ENCODE measurements at places on chromosomes 16 and 17.
A peak's percentile ranks its signal among the peaks of the same experiment; 100 is the strongest.

DNA sequence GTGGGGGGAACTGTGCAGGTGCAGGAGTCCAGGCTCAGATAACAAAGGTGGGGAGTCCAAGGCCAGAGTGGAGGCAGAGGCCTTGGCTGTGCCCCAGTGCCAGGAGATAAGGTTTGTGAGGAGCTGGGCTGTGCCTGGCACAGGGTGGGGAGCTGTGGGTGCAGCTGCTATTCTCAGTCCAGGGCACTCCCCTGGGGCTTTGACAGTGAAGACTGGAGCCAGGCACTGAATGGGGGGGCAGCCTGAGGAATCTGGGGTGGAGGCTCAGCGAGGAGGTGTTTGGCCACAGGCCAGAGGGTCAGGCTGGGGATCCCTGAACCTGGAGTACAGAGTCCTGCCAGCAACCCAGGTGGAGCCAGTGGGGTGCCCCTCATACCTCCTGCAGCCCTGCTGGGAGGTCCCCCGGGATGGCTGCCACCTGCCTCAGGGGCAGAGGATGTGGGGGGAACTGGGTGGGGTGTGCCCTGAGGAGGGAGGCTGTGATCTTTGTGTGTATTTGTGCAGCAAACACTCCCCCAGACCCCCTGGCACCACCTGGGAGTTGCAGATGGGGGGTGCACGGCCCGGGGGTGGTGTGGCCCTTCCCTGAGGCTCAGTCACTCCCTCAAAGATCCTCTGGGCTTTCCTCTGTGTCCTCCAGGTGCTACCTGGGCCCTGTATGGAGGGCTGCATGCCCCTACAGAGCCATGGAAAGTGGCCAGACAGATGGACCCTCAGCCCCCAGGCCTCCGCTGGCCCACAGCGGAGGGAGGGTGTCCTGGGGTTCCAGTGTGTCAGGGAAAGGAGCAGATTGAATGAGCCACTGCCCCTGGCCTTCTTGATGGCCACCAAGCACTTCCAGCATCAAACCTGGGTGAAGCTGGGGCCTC lies 44.5 kb upstream of the SMPD3 start:
- DNase-seq, result no peak

DNA sequence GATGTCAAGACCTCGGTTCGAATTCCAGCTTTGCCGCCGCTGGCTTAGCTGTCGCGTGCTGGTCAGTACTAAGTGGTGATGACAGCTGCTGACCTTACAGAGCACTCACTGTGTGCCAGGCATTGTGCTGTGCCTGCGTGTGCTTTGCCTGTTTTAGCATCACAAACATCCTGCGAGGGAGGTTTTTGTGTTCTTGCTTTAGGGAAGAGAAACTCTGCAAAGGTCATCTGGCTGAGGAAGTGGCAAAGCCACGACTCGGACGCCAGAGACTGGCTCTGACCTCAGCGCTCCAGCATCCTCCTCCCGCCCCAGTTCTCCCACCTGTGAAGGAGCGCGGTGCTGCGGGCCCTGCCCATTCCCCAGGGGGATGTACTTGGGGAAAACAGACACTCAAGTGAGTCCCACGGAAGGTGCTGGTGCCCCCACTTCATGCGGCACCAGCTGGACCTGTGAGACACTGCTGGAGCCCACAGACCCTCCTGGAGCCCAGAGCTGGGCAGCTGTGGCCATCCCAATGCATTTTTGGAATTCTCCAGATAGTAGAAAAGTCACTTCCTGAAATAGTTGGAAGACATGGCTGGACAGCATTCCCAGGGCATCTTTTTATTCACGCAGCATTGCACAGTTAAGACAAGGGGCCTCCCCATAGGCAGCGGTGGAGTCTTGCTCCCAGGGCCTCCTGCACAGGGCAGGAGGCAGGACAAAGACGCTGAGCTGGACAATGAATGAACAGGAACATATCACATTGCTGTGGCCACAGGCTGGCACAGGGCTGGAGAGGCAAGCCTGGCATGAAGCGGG lies 20.0 kb upstream of the HERPUD1 start:
- no peak for DNase-seq

DNA sequence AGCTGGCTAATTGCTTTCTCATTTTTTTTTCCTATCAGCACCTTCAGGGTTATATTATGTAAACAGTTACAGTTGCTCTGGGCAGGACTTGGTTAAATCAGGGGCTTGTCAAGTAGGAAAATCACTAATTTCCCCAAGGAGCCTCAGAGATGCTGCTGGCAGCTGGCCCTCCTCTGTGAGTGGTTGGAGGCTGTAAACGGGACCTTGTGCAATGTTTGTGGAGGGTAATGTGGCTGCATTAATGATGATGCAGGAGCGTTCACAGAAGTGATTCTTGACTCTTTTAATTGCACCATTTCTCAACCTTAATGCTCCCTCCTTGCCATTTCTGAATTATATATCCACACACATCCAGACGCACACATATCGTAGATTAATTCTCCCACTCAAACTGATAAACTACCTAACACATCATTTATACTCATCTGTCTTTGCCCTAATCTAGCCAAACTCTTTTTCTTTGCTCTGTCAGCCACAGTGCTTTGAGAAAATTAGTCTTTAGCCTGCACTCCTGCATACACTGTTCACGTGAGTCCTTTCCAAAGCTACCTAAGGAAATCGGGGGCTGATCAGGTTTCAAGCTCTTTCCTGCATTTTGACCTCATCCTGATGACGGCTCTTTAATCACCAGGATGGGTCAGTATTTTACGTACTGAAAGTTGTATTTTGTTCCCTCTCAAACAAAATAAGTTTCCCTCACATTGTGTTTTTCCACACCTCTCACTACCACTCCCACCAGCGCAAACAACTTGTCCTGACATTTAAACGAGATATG lies 154.4 kb upstream of the PIRT start:
- DNase-seq, result no peak

DNA sequence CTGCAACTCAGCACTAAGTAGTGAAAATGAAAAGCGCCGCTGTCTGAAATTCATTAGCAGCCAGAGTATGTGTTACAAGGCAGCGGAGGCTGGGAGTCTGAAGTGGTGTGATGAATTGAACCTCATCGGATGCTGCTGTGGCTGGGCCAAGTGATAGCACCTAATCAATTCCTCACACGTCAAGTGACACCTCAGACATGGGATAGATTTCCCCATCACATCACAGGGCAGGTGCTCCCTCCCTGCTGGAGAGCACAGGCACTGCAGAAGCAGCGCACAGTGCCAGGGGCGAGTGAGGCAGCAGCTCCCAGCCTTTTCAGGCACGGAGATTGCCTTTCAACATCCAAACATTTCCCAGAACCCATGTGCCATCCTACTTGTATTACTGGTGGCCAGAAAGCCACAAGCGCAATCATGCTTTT lies 32.2 kb downstream of the DRC3 start:
- no peak for DNase-seq

- DNase-seq, result no peak
Observed at GRCh38 chr17:13544765-13545164, 57.0 kb downstream of the HS3ST3A1 start.

DNA sequence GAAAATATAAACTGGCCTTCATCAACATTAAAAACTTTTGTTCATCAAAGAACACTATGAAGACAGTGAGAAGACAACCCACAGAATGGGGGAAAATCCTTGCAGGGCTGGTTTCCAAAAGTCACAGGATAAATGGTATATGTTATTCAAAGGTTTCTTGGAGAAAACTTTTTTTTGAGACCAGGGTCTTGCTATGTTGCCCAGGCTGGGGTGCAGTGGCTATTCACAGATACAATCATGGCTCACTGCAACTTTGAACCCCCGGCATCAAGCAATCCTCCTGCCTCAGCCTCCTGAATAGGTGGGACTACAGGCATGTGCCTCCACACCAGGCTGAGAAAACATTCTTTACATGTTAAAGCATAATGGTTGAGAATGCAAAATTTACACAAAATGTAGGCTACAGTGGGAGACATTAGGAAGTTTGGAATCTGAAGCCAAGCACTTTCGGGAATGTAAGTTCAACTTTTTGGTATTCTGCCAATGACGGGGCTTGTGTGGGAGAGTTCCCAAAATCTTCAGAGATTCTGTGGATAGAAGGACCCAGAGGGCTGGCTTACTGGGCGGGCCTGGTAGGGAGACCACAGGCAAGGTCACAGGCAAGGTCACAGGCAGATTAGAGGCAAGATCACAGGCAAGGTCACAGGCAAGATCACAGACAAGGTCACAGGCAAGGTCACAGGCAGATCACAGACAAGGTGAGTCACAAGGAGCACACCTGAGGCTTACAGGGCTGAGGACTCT lies 24.2 kb upstream of the ATP2A3 start:
- DNase-seq, result no peak

DNA sequence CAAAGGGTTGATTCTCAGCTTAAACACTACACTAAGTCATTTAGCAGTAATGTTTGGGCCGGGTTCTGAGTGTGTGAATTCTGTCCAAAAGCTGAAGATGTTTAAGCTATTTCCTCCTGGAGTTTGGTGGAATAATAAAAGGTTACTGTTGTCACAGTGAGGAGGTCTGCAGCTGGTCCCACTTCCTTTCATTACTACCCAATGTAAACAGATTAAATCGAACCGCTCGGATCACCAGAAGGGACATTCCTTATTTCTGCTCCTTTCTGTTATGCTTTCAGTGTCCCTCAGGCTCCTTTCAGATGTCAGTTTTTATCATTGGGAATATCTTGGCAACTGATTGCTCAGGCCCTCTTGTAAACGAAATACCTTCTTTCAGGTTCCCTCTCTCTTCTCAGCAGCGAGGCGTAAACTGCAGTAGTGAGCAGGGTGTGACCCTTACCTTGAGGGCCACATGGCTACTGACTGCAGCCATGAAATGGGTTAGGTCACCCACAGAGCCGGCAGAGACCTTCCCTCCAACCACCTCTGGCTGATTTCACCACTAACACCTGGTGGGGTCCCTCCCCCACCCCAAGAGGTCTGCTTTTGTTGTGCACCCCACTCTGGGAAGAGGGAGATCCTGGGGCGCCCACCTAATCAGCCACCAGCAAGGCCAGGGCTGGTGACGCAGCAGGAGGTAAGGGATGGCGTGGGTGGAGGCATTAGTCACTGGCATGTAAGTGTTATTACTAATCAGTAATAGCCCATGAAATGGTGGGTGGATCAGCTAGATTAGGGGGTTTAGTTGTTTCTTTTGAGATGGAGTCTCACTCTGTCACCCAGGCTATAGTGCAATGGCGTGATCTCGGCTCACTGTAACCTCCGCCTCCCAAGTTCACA lies 117.6 kb downstream of the VPS53 start:
- DNase-seq, result peak; percentile 26

GRCh38 chr17:40526668-40527067 lies 25.2 kb upstream of the TNS4 start:
- DNase-seq, result no peak

DNA sequence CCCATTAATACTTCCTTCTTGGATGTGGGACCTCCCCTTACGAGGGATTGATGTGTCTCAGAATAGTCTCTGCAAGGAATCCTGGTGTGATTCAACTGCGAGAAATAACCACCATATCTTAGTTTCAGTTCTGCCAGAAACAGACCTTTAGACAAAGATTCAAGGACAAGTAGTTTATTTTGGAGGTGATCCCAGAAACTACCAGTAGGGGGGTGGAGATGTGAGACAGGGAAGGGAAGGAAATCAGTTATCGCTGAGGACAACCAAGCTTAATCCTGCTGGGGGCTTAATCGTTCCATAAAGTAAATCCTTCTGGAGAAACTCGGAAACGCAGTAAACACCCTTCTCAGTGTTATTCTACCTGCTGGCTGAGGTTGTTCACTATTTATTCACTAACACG lies 5.0 kb upstream of the SDR42E1 start:
- DNase-seq, result no peak

DNA sequence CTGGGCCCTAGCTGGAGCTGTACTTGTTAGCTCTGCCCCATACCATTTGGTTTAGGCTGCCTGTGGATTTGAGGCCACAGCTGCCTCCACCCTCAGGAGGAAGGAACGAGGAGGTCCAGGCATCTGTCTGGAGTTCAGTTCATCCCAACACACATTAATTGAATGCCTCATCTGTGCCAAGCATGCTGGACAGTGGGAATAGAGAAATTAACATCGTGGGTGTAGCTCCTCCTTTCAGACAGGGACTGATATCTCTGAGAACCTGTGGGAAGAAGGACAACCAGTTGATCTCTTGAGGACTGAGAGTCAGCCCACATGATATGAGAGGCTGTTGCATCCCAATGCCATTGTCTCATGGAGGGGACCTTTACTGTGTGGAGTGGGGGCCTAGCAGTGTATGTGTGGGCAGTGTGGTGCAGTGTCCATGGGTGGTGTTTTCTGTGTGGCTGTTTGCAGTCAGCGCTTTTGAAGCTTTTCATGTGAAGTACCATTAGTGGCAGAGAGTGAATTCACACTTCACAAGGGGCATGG lies 29.4 kb upstream of the DDX52 start:
- DNase-seq, result no peak

DNA sequence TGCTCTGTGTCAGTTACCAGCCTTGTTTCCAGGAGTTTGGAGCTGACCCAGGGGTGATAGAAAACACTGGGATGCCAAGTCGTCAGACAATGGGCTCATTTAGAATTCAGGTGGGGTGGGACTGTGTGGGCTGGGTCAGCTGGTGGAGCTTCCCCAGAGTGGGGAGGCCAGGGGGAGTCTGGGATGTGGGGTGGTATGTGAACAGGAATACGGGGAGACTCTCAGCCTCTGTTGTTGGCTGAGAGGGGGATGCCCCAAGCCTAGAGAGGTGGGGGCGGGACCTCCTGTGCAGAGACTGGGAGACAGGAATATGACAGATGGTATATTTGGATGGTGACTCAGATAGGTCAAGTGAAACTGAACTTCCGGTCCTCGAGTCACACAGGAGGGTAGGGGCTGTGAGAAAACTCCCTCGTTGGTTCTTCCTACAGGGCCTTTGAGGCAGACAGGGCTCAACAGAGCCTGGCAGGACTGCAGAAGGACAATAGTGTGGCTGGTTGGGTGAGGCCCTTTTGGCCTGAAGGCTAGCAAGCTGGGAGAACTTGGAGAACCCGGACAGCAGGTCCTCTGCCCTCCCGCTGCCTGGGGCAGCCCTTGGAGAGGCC lies 23.7 kb downstream of the CDH1 start:
- DNase-seq, result peak; percentile 32

- DNase-seq, result no peak
Observed at GRCh38 chr17:70668276-70668937, 499.1 kb downstream of the KCNJ2 start.

GRCh38 chr17:32520104-32520701 lies 33.4 kb downstream of the CDK5R1 start:
- peak; percentile 23 for DNase-seq

GRCh38 chr16:27314161-27314723 lies 468 bp downstream of the IL4R start:
- DNase-seq, result peak; percentile 78

GRCh38 chr17:4945176-4945943 lies 3.0 kb downstream of the PFN1 start:
- peak; percentile 83 for DNase-seq

DNA sequence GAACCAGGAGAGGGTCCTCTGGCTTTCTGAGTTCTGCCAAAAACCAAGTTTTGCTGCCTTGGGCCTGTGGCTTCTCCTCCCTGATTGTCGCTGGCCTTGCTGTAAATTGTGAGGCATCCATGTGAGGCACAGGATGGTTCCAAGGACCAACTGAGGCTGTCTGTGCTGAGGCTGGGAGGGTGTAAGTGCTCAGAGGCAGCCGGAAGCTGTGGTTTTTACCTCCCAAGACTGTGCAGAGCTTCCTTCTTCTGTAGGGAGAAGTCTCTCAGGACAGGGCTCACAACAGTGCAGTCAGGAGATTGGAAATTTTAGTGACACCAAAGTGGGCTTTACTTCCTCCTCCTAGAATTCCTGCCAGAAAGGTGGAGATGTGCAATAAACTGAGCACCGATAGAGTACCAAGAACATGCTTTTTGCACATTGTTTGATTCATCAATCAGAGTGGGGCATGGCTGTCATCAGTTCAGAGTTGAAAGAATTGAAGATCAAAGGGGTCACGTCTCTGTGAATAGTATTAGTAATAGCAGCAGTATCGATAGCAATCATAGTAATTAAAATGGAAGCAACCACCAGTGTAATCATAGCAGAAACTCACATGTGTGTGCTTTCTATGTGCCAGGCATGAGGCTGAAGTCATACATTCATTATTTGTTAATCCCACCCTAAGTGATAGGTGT lies 467.1 kb downstream of the WWOX start:
- no peak for DNase-seq

All from stimulated activated CD8-positive, alpha-beta memory T cell treated with anti-CD3 and anti-CD28 coated beads, Interleukin-2, amount 100 ng/mL, for 48 hours (primary cell).